Kidney epithelial cell (primary cell): ENCODE measurements at places on chromosomes 12 and 14. TPM values are rescaled to one million over a fixed set of nuclear protein-coding genes. Genes with fewer than 3 reads are reported as not detected.

Gene GPR84
- total RNA-seq = not detected in 2 replicates

- no peak for DNase-seq
These were observed 57.8 kb downstream of the B4GALNT3 start for GRCh38 chr12:517538-517937.

DNA sequence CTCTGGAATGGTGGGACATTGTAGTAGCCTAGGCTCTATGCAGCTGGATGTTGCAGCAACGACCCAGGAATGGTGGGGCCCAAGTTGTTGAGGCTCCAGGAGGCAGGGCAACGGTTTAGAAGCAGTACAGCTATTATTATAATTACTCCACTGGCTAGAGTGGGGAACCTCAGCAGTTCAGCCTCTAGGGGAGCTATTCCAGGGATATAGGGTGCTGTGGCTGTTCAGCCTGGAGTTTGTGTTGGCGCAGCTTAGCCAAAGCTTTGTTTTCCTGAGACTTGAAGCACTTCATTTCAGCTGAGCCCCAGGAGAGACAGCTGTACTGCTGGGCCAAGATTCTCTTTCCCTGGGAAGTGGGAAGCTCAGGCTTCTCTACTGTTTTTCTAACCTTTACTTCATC lies 1023.0 kb upstream of the ATXN7L3B start:
- no peak for DNase-seq

GRCh38 chr12:74780182-74780849 lies 242.7 kb downstream of the ATXN7L3B start:
- DNase-seq = peak; percentile 48

GRCh38 chr12:1803736-1804135 lies 16.6 kb upstream of the LRTM2 start:
- DNase-seq = no peak

GRCh38 chr12:89529738-89530137 lies 3.9 kb upstream of the POC1B start:
- no peak for DNase-seq

- DNase-seq = no peak
These were observed 6.3 kb upstream of the MLXIP start for GRCh38 chr12:122072031-122072970.

GRCh38 chr14:50023671-50024490 lies 92.5 kb downstream of the VCPKMT start:
- DNase-seq = no peak

DNA sequence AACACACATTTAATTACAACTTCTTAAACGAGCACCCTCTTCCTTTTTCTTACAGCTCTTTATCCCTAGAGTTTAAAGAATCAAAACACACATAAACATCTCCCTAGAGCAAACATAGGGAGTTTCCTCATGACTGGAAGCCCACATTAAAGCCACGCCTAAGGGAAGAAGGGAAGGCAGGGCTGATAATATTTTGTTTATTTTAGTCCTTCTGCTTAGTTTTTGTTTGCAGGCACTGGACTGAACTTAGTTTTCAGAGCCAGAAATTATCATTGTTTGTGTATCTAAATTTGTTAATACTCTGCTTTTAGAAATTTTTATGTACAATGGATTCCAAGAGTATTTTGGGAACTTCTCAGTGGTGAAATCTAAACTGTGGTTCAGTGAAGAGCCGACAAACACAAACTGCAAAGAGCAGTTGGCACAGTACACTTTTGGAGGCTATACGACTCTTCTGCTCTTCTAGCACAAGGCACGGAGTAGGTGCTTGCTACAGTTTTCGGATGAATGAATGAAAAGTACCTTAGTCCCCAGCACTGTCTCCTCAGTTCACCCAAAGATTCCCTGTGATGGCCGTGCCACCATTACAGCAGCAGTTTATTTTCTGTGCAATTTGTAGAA lies 17.6 kb upstream of the AMIGO2 start:
- no peak for DNase-seq

DNA sequence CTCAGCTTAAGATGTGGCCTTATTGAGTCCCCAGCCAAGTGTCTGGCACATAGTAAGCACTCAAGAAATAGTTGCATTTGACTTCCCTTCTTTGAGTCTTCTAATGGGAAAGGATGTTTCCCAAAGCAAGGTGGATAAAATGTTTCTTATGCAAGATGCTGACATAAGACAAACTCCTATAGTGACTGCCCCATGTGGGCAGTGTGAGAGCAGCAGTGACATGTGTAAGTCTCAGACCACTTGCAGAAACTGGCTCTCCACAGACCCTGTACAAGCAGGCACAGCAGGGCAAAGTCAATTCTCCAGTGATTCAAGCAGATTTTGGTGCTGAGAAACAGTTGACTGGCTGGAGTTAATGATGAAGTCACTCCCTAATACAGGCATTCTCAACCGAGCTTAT lies 255.3 kb downstream of the ANO2 start:
- DNase-seq = no peak

GRCh38 chr14:93538413-93538812 lies 107.7 kb downstream of the UNC79 start:
- no peak for DNase-seq

DNA sequence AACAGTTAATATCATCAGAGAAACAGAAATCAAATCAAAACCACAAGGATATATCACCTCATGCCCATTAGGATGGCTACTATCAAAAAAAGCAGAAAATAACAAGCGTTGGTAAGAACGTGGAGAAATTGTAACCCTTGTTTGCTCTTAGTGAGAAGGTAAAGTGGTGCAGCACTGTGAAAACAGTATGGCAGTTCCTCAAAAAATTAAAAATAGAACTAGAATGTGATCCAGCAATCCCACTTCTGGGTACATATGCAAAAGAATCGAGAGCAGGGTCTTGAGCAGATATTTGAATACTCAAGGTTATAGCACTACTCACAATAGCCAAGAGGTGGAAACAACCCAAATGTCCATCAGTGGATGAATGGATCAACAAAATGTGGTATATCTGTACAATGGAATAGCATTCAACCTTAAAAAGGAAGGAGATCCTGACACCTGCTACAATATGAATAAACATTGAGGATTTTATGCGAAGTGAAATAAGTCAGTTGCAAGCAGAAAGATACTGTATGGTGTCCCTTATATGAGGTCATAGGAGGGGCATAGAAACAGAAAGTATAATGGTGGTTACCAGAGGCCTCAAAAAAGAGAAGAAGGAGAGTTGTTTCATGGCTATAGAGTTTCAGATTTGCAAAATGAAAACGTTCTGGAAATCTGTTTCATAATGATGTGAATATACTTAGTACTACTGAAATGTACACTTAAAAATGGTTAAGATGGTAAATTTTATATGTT lies 131.0 kb upstream of the EEA1 start:
- no peak for DNase-seq

Gene CFAP54
- 0.41 and 0.79 TPM in 2 replicates for total RNA-seq

Gene GPR135
- total RNA-seq = 0.71 and 1.9 TPM in 2 replicates

- DNase-seq = no peak
These were observed 90.3 kb downstream of the ATP2B1 start for GRCh38 chr12:89618113-89618862.

DNA sequence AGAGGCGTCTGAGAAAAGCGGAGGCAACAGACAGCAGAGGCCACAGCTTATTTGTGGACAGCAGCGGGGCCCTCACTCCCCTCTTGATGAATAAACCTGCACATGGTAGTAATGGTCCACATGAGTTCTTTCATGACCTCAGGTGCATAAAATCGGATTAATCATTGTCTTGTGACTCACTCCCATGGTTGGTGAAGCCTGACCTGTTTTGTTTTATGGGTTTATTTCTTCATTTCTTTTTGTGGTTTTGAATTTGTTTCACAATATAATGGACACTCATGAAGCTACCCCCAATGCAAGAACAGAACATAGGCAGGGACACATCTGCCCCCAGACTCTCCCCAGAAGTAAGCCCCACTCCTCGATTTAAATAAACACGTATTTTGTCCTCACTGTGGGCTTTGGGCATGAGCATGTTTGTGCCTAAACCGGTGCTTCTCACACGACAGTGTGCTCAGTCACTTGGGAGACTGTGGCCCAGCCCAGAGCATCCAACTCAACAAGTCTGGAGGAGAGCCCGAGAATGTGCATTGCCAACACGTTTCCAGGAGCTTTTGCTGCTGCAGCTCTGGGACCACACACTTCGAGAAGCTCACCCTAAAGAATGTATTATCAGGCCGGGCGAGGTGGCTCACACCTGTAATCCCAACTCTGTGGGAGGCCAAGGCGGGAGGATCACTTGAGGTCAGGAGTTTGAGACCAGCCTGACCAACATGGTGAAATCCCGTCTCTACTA lies 116.1 kb downstream of the SCARB1 start:
- DNase-seq = peak; percentile 98

Gene DEGS2
- 0.75 TPM in 1 of 2 replicates, not detected in the other for total RNA-seq

DNA sequence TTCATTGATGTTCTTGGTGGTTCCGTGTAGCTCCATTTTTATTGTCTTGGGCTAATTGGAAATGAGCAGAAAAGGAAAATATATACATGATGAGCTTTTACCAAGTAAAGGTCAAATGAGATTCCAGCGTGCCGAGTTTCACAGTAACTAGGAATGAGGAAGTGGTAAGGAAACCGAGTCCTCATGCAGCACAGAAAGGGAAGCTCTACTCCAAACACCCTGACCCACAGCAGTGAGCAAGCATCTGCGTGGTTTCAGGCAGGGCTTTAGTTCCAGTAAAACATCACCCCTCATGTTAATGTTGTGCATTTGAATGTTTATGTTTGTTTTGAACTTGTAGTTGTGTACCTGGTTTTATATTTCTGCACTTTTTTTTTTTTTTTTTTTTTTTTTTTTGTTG lies 208.0 kb downstream of the SLC41A2 start:
- peak; percentile 53 for DNase-seq

Gene MYF5
- not detected in 2 replicates for total RNA-seq

- DNase-seq = peak; percentile 99
These were observed 210.0 kb downstream of the PPM1H start for GRCh38 chr12:62724947-62725451.

DNA sequence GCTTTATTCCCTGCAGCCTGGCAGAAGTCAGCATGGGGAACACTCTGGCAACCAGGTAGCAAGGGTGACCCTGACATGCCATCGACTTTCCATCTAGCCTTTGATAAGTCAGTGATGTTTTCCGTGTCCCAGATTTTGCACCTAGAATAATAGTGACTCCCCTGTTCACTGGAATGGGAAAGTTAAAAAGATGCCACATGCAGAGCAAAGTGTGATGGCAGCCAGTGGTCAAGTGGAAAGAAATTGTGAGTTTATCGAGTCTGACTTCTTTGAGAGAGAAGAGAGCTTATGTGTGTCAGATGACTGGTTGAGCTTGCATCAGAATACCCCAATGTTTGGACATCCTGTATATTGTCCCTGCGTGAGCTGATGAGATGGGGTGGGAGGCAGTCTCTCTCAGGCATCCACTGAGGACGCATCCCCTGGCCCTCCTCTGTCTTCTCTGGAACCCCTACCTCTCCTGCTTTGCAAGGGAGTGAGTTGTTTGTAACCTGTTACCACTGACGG lies 148.5 kb downstream of the GCH1 start:
- DNase-seq = no peak

Gene SLC22A17
- total RNA-seq = 7.8 and 13.1 TPM in 2 replicates

- no peak for DNase-seq
These were observed 204.3 kb downstream of the TTC7B start for GRCh38 chr14:90611936-90612335.

Gene RPGRIP1
- total RNA-seq = not detected in 2 replicates

Gene SRRM4
- 0.27 and 0.42 TPM in 2 replicates for total RNA-seq

DNA sequence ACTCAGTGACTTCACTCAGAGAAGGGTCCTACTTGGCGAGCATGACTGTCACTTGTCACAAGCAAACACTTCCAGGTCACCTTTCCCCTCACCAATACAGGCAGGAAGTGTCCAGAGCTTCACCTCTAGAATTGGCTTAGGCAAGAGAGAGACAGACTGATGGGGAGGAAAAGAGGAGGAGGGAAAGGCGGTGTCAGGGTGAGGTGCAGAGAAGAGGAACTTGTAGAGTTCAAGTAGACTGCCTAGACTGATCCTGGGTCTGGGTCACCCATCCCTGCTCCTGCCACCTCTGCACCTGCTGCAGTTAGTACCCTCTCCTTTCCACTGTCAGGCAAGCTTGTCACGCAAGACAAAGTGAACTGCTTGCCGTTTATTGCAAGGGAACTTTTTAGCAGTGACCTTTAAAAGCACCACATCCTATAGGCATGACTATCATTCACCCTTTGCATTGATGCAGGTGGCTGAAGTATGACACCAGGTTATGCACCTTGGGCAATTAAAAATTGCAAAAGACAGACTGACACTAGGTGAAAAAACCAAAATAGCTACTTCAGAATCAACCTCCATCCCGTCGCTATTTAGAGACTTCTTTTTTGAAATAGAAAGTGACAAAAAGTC lies 292.4 kb downstream of the SYT1 start:
- DNase-seq = no peak

- peak; percentile 10 for DNase-seq
These were observed 75.5 kb upstream of the CAND1 start for GRCh38 chr12:67193704-67194103.

GRCh38 chr12:12628013-12628412 lies 16.3 kb downstream of the CREBL2 start:
- DNase-seq = no peak

Gene JDP2
- total RNA-seq = 41.5 and 43.5 TPM in 2 replicates

- no peak for DNase-seq
These were observed 15.7 kb upstream of the SLC2A3 start for GRCh38 chr12:7951671-7952070.

Gene OR6C2
- total RNA-seq = not detected in 2 replicates
